ENCODE measurements at places on chromosomes 1 and 21.

- no peak for DNase-seq
Observed at GRCh38 chr1:230682882-230683610, 30.9 kb downstream of the AGT start.

DNA sequence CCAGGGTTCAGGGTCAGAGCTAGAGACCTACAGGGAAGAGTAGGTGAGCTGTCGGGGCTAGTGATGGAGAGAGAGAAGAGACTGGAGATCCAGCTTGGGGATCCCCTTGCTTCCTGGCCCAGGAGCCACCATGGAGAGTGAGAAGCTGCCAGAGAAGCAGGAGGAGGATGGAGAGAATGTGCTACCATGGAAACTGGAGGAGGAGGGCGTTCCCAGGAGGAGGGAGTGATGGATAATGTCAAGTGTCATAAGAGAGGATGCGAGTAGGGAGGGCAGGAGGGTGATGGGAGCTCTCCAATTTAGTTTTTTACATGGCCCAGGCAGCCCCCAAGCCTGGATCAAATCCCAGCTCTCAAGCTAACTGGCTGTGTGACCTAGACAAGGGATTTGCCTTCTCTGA is 46.5 kb upstream of the EPB41 start:
- no peak for DNase-seq

GRCh38 chr1:89938171-89939055 is 56.5 kb upstream of the ZNF326 start:
- DNase-seq = no peak

DNA sequence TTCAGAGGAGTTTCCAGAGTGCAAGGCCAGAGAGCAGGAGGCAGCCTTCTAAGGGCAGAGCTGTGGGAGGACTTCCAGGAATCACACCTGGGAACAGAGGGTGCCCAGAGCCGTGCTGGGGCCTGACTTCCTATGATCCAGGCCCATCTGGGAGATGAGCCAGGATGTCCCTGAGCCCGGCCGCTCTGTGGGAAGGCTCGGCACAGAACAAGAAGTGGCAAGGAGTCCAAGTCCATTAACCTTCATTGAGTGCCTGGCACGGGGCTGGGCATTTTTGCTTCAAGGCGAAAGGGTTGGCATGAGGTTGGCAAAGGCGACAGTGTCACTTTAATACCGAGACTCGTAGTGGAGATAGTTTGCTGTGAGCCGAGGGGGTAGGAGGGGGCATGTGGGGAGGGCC is 18.2 kb downstream of the TMEM201 start:
- DNase-seq = no peak

Measured in chondrocyte (in vitro differentiated cells).